Progenitor cell of endocrine pancreas (in vitro differentiated cells): ENCODE measurements at places on chromosomes 3 and 15.

DNA sequence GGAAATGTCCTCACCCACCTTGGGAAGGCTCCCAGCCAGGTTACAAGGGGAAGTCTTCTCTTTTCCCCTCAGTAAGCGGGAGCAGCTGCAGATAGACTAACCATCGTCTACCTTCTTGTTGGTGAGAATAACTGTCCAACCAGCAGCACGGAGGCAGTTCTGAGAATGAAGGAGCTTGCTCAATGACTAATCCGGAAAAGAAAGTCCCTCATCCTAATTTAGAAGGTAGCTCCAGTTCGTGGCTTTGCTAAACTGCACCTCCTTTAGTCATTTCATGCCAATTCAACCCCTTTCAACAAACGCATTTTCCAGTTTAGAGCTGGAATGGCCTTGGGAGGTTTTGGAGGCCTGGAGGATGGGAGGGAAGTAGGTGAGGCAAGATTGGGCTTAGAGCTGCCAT is 527.4 kb upstream of the PROK2 start:
- no peak for DNase-seq

DNA sequence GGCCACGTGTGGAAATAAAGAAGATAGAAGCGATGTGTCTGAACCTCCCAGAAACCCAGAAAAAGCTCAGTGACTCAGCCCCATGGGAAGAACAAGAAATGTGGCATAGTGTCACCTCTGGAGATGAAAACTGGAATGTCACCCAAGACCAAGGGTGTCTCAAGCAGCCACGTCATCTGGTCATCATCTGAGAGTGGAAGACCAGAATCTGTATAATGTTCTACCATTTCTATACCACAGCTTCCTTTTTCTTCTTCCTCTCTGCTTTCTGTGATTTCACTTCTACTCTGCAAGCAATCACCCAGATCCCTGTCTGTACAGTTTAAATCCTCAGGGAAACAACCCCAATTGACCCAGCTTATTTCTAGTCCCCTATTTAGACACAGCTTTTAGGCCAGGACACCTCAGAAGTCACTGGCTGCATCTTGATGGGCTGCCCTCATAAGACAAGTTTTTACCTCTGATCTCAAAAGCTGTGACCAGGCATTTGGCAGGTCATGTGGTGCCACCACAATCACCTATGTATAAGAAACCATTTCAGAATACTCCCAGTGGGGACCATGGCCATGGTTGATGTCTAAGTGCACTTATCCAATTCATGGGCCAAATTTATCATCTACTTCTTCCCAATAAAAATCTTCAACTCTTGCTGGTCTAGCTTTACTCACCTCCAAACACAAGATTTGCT is 278.5 kb upstream of the UMPS start:
- no peak for DNase-seq

- DNase-seq, result no peak
Measured at GRCh38 chr15:25858952-25859760, 4.0 kb downstream of the ATP10A start.

DNA sequence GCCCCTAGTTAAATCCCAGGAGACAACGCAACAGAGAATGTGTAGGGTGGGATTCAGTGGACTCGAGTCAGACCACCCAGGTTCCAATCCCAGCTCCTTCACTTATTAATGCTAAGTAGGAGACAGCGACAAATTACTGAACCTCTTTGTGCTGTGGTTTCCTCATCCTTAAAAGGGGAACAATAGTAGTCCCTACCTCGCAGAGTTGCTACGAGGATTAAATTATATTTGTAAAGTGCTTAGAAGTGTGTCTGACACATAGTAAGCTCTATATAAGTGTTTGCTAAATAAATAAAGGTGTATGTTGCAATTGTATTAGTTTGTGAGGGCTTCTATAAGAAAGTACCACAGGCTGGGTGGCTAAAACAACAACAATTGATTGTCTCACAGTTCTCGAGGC is 58.0 kb upstream of the PPARG start:
- no peak for DNase-seq

DNA sequence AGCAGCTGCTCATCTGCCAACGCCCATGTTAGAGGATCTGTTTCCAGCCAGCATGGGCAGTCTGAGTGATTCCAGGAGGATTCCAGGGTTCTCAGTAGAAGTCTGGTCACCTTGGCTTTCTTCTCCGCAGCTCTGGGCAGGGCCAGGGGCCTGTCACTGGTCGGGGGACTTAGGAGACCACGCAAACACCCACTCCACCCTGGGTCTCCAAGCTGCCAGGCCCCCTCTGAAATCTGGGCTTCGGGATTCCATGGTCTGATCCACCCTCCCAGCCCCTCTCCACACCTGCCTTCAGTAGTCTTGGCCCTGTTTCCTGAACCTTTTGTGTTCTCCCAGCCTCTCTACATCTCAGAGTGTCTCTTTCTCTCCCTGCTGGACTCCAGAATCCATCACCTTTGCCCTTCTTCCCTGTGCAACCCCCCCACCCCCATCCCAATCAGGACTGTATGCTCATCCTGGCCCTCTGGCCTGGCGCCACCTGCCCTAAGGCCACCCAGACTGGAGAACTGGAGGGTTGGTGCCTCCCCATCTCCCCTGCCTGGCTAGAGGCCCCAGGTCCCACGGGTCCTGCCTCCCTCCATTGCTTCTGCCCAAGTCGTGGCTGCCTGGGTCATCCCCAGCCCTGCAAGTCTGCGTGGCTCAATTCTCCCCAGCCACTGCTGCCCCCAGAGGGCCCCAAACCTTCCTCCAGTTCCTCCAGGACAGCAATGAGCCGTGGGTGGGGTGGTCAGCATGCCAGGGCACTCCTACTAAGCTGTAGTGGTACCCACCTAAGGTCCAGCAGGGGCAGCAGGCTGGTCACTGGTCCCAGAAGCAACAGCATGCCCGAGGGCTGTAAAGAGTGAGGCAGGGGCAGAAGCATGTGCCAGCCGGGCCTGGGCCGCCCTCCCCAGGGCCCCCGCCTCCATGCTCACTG is 102.8 kb downstream of the TBC1D2B start:
- DNase-seq, result no peak

DNA sequence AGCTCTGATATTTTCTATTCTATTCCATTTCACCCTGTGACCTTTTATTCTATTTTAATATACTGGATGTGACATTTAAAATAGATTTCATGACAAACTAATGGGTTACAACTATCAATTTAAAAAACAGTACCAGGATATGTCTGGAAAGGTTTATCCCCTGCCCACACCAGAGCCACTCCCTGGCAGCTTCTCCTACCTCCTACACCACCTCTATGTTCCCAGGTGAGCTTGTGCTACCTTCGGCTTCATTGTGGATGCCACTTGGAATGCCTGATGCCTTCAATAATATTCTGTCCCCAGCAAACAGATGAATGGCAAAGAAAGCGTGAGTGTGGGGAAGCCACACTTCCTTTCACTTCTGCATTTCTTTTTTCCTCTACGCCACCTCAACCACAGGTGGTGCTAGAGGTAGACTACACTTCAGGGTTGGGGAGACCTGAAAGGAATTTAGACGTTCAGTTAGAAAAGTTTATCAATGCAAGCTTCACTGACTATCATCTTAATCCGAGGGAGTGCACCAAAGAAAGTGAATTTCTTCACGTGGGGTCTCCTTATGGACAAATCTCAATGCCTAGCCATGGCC is 213.0 kb downstream of the SSR3 start:
- DNase-seq, result no peak

DNA sequence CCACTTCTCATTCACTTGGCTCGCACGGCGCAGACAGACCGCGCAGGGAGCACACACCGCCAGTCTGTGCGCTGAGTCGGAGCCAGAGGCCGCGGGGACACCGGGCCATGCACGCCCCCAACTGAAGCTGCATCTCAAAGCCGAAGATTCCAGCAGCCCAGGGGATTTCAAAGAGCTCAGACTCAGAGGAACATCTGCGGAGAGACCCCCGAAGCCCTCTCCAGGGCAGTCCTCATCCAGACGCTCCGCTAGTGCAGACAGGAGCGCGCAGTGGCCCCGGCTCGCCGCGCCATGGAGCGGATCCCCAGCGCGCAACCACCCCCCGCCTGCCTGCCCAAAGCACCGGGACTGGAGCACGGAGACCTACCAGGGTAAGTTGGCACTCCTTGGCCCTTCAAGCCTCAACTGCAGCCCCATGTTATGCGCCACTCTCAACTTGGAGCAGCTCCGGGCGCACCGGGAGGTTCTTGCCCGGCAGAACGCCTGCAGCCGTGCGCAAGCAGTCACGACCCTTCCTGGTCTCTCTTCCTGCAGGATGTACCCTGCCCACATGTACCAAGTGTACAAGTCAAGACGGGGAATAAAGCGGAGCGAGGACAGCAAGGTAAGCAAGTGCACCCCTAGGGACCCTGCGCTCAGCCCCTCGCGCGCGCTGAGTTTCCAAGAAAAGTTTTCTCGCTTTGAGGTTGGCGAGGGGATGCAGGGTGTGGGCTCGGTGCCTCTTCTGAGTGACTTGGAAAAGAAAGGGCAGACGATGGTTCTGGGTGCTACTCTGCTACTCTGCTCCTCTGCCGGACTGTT is at the start of gene BHLHE40:
Gene BHLHE40 (plus strand): TSS at position 10 of the 801 bp plus-strand sequence. CDS start 282 bp downstream, at position 292.
- no peak for DNase-seq

DNA sequence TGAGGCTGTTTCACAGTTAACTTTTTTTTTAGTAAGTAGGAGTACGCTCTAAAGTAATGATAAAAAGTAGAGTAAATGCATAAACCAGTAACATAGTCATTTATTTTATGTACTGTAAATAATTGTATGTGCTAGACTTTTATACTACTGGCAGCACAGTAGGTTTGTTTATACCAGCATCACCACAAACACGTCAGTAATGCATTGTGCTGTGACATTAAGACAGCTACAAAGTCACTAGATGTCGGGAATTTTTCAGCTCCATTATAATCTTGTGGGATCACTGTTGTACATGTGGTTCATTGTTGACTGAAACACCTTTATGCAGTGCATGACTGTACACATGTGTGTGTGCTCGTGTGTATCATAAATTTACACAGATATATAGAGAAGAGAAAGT is 618.0 kb upstream of the ADAMTS9 start:
- no peak for DNase-seq

DNA sequence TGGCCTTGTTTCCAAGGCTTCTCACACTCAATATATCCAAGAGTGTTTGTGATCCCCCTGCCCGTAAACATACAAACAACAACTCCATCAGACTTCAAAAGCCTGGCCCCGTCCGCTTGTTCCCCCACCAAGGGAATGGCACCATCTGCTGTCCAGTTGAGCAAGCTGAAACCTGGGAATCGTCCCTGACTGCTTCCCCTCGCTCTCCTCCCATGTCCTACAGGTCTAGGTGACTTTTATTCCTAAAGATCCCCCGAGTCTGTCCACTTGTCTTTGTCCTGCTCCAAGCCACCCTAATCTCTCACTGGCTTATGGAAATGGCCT is 27.9 kb upstream of the FAM174B start:
- peak; percentile 32 for DNase-seq

DNA sequence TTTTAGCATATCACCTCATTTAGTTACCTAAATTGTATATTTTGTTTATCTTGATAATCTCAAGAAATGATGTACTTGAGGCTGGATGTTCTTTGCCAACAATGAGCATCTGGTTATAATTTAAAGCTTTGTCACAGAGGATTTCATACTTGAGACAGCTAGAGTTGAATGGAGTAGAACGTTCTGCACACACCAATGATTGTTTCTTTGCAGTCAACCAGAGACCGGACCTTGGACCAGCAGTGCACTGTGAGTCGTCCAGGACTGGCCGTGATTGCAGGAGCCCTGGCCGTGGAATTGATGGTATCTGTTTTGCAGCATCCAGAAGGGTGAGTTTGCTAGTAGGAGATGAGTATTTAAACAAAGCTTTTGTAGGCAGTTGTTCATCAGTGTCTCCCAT is 90.4 kb downstream of the ATG7 start:
- no peak for DNase-seq

DNA sequence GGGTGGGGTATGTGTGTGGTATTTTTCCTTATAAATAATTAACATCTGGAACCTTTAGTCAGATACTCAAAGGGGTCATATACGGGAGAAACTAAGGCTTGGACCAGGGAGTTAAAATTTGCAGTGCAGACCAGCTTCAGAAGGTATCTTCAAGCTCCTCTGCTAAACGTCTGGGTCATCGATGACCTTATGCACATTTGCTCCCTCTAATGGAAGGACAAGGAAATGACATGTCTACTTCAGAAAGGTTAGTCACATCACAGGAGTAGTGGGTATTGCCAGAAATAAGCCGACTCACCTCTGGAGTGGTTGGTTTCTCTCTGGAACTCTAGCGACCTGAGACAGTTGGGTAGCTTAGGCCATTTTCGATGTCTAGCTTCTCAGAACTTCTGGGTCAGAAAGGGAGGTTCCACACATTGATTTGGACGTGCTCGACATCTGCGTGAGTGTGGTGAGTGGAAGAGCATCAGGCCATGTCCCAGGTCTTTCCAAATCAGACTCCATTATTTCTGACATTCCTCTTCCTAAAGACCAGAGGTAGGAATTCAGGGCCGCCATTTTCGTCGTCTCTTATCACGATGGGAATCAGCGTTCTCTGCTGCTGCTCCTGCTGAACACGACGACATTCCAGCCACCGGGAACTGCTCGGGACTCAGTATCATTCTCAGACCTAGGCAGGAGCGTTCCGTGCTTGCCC is 31.8 kb upstream of the RASA2 start:
- no peak for DNase-seq

GRCh38 chr3:13896473-13897154 is 16.7 kb upstream of the WNT7A start:
- DNase-seq, result peak; percentile 56

GRCh38 chr3:49410066-49410845 is 1.5 kb downstream of the RHOA start:
- no peak for DNase-seq

DNA sequence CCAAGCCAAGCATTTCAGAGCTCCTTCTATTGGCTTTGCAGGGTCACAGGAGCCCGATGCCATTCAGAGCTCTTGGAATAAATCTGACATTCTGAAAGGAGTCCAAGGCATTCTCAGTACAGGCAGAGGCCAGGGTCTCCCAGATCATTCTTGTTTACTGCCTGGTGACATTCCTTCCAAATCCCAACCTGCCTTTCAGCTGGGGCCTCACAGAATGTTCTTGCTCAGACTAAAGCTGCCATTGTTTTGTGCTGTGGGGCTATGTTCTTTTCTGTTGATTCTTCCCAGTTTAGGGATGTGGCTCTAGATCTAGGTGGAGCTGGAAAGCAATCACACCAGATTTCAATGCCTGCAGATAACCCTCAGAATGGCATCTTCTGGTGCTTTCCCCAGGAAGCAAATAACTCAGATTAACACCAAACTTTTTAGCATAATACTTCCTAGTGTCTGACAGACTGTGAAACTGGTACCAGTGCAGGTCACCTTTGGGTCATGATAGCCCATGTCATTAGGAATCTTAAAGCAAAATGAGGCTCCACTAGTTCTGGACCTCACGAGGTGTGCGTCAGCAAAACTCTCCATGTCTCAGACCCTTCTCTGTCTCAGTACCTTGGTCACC is 166.9 kb downstream of the CHST2 start:
- DNase-seq, result no peak

GRCh38 chr3:9721015-9721699 is 10.4 kb upstream of the BRPF1 start:
- no peak for DNase-seq
